ENCODE measurements at places on chromosomes 7 and 10. TPM values are rescaled to one million over a fixed set of nuclear protein-coding genes. Genes with fewer than 3 reads are reported as not detected.

MLXIPL gene
- total RNA-seq = 0.52 TPM

SLC18A3 gene
- not detected for total RNA-seq

AKR1C4 gene
- total RNA-seq = not detected

CHST3 gene
- total RNA-seq = 9.0 TPM

CRHR2 gene
- not detected for total RNA-seq

Data from esophagus mucosa (tissue), 1 donor.